ENCODE measurements at places on chromosomes 16 and 17.
A peak's percentile ranks its signal among the peaks of the same experiment; 100 is the strongest.

DNA sequence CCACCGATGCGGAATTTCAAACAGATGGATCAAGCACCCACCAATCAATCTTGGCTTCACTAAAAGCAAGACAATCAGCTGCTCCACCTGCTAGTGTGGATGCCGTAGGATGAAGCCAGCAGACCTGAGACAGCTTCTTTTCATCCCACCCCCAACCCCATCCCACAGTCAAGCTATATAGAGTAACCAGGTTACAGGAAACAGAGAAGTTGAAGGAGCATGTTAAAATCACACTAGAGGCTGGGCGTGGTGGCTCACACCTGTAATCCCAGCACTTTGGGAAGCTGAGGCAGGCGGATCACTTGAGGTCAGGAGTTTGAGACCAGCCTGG lies 37.7 kb downstream of the CMTM4 start:
- no peak for DNase-seq

DNA sequence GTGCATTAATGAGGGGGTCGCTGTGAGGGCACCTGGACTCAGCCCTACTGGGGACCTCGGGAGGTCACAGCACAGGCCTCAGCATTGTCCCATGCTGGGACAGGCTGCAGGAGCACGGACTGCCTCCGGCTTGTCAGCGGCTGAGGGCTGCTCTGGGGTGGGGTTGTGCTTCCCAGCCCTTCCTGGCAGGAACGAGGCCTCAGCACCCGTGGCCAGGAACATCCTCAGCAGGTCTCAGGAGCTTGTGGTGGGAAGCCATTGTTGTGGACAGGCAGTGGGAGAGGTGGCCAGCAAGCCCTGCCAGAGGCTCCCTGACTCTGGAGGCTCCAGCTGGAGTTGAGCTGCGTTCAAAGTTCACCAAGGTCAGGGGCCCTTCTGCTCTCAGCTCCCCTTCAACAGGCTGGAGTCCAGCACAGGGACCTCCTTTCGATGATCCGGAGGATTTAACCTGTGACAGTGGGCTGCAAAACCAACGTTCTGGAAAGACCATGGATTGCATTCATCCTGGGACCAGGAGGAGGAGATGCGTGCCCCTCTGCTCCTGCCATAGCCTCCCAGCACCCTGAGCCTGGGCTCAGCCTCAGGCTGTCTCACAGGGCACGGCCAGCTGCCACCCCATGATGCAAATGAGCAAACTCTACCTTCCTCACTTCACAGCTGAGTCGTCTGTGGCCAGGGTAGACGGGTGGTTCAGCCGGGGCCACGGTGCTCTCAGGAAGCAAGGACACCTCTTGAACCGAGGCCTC lies 32.6 kb downstream of the FOXL1 start:
- no peak for DNase-seq

DNA sequence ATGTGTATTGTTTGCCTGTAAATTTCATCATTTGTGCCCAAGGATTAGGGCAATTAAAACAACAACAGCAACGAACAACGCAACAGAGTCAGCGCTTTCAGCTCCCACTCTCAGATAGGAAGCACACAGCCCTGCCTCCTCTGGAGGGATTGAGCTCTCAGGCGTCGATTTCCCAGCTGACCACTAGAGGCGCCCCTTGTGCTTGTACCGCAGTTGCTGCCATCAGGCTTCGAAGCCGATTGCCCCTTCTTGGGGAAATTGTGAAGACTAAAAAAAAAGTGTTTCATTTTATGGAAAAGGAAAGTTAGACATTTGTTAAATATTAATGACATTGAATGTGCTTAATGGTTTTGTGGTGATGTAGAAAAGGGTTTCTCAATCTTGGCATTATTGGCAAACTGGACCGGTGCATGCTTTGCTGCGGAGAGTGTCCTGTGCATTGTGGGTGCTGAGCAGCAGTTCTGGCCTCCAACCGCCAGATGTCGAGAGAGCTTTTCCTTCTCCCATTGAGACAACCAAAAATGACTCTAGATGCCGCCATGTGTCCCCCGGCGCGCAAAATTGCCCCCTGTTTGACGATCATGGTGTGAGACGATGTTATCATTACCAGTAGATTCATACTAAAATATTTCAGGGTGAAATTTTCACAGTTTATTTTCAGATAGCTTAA lies 650.4 kb upstream of the RBFOX1 start:
- peak; percentile 82 for DNase-seq

GRCh38 chr16:75947626-75948239 lies 221.4 kb upstream of the CPHXL start:
- DNase-seq, result no peak

GRCh38 chr16:6341981-6342380 lies 990.7 kb upstream of the RBFOX1 start:
- no peak for DNase-seq

GRCh38 chr16:72664056-72664508 lies 383.8 kb downstream of the ZFHX3 start:
- no peak for DNase-seq

DNA sequence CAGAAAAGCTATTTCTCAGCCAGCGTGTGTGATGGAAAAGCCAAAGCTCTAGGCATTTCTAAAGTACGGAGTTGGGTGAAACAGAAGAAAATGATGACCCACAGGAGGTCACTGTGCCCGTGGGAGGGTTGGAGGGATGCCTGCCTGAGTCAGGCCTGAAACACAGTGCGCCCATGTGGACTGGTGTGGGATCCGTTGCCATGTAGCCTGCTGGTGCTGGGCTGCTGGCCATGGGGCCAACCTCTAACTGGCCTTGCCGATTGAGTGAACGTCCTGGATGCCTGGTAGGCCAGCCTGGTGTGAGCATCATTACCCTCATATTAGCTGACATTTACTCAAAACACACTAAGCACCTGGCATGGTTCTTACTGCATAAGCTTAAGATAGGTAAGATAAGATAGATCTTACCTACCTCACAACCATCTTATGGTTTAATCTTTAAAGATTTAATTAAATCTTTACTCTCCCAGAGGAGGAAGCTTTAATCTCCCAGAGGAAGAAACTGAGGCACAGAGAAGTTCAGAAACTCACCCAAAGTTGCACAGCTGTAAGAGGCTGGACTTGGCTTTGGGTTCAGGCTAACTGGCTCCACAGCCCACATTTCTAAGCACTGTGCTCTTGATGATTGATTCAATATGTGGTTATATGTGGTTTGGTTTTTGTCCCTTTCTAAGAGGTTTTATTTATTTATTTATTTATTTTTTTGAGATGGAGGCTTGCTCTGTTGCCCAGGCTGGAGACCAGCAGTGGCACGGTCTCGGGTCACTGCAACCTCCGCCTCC lies 15.7 kb downstream of the MGAT5B start:
- DNase-seq, result no peak

GRCh38 chr17:68198931-68199836 lies 48.7 kb upstream of the AMZ2 start:
- DNase-seq, result no peak

DNA sequence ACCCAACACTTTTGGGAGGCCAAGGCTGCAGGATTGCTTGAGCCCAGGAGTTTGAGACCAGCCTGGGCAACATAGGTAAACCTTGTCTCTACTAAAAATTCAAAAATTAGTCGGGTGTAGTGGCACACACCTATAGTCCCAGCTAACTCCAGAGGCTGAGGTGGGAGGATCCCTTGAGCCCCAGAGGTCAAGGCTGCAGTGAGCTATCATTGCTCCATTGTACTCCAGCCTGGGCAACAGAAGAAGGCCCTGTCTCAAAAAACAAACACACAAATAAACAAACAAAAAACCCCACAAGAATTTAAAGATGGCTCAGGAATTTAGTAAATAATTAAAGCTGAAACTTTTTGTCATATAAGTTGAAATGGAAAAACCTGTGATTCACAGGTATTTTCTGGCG lies 2.3 kb upstream of the TMEM170A start:
- no peak for DNase-seq

DNA sequence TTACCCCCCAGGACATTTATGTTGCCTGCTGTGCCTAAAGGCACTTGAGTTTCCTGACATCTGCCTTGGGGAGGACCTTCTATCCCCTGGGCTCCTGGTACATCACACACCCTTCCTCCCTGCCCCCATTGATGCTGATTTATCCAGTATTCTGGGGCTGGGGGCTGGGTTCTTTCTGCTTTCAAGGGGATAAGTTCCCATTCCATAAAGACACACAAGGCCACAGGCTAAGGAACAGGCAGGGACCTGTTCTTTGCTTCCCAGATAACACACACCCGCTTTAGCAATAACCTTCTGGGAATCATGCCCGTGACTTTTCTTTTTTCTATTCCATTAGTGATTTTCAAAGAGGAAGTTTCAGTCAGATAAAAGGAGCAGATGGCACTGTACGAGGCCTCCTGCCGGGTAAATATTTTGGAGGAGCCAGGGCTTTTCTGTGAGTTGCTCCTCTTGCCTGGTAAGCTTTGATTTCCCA lies 30.6 kb downstream of the CHD9 start:
- no peak for DNase-seq

- peak; percentile 15 for DNase-seq
These were observed 15.6 kb downstream of the NACA2 start for GRCh38 chr17:61575352-61575975.

DNA sequence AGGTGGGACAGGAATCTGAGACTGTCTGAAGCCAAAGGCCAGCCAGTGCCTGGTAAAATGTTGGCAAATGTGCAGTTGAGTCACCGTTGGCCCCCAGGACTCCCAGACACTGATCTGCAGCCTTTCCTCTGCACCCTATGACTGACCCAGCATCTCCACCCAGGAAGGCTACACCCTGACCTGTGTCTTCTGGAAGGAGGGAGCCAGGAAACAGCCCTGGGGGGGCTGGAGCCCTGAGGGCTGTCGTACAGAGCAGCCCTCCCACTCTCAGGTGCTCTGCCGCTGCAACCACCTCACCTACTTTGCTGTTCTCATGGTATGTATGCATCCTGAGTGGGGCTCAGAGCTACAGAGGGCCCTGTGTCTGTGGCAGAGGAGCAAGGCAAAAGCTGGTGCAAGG lies 24.0 kb downstream of the ADGRG5 start:
- DNase-seq, result no peak

- peak; percentile 79 for DNase-seq
These were observed 13.7 kb upstream of the LGALS3BP start for GRCh38 chr17:78993241-78993956.

GRCh38 chr17:2412561-2413021 lies 11.7 kb upstream of the MNT start:
- DNase-seq, result no peak

DNA sequence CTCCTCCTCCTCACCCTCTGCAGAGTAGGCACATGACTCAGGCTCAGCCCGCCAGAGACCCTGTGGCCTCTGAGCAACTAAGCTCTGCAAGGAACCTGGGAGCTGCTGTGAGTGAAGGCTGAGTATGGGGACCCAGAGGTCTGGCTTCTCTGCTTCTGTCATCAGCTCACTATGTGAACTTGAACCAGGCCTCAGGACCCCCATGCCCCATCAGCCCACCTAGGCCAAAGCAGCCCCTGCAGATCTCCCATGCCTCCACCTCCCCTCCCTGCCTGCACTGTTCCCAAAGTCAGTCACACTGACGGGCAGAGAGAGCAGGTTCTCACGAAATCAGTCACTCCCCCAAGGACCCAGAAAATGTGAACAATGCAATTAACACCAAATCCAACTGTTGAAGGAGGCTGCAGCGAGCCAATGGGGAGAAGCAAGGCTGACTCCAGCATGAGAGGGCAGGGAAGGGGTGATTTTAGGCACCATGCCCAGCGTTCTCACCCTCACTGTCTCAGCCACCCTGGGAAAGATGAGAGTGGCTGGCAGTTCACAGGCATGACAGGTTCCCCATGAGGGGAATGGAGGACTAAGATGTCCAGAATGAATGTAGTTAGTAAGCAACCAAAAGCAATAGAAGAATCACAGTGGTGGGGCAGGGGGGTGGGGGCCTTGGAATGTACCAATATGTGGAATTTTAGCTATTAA lies 60.6 kb downstream of the BEAN1 start:
- DNase-seq, result no peak

DNA sequence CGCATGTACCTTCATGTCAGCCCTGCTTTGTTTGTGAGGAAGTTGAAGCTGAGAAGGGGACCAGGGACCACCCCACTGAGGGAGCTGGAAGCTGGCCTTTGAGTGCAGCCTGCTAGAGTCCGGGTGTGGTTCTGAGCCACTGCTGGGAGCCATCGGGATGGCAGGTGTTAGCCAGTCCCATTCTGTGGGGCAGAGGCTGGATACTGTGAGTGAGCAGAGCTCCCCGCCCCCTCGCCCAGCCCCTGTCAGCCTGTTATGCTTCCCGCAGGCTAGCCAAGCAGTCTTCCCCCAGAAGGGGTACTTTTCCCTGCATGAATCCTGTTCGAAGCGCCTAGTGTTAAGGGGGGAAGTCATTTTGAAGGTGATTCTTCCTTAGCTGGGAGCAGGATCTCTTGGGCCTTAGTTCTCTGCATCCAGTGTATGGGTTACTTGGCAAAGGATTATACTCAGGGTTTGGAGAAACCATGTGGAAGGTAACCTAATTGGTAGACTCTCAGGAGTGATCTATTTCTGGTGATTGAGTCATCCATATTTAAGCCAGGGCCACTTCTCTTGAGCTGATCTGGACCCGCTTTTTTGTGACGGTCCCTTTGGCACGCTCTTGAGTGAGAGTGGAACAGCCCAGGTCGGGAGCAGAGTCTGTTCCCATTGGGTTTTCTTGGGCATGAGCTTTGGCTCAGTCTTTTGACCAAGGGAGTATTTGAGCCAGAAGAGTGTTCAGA lies 23.8 kb downstream of the AKAP1 start:
- no peak for DNase-seq

DNA sequence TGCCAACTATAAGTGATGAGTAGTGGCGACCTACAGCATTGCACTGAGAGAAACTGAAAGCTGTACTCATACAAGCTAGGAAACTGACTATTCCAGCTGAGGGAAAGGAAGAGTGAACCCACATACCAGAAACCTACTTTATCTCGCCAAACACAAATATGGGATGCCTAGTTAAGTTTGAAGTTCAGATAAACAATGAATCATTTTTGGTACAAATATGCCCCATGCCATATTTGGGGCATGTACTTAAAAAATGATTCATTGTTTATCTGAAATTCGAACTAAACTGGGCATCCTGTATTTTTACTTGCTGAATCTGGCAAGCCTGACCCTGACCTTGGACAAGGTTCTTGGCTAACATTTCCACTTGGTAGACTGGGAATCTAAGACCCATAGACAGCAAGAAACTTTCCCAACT lies 527.8 kb upstream of the PSMD7 start:
- DNase-seq, result no peak

GRCh38 chr16:28845761-28846079 lies 428 bp downstream of the TUFM start:
- no peak for DNase-seq

GRCh38 chr17:39200957-39201510 lies 951 bp downstream of the RPL19 start:
- no peak for DNase-seq

GRCh38 chr16:89693931-89694783 lies 7.3 kb downstream of the SPATA2L start:
- no peak for DNase-seq

- DNase-seq, result no peak
These were observed 387.4 kb downstream of the CPPED1 start for GRCh38 chr16:12416136-12416787.

DNA sequence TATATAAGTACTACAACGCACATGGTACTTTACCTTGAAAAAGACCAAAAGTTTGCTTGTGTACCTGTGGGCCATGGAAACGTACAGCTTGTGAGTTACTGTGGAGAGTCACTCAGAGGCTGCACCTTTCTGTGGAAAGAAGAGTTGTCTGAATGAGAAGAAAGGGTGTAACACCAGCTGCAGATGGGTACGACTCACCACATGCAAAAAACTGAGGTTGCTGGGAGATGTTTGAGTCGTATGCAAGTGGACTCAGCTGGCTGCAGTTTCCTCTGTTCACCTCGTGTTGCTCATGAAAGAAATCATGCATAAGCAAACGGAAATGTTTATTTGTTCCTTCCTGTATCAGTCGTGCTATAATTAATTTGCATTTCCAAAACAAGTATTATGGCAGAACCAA lies 22.4 kb upstream of the DYNLRB2 start:
- DNase-seq, result no peak

Measured in SK-MEL-5 (cell line).